Liver (tissue), 10 donors: ENCODE measurements at places on chromosomes 13 and 19. TPM values are rescaled to one million over a fixed set of nuclear protein-coding genes. Genes with fewer than 3 reads are reported as not detected.

ZFR2 gene
- polyA plus RNA-seq = not detected

REEP6 gene
- 449 TPM for polyA plus RNA-seq

A1BG gene
- polyA plus RNA-seq = 2,157 TPM

PRTN3 gene
- polyA plus RNA-seq = 2.7 TPM

ASPDH gene
- polyA plus RNA-seq = 82.0 TPM

FXYD3 gene
- polyA plus RNA-seq = 0.32 TPM

CYP2A13 gene
- polyA plus RNA-seq = not detected

IGFL1 gene
- not detected for polyA plus RNA-seq

LILRA1 gene
- polyA plus RNA-seq = 1.1 TPM

CACNG7 gene
- polyA plus RNA-seq = not detected

TPTE2 gene
- not detected for polyA plus RNA-seq

SIGLEC8 gene
- 0.24 TPM for polyA plus RNA-seq

SGCG gene
- polyA plus RNA-seq = not detected

ZBTB7A gene
- 11.7 TPM for polyA plus RNA-seq

TSHZ3 gene
- polyA plus RNA-seq = 0.42 TPM

LTBP4 gene
- polyA plus RNA-seq = 28.7 TPM

DNA sequence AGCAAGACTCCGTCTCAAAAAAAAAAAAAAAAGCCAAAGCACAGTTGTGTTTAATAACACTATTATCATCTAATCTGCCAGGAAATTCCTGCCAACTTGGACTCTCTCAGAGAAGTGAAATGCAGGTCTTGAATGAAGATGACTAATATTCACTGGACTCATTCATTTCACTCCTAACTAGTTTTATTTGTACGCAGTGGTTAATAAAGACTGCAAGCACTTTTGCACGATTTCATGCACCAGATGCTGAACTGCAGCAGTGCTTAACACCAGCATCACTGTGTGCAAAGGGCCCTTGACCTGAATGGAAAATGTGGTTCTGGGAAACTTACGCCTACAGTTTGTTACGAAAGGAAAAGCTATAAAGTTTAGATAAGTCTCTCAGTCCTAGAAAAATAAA lies 63.3 kb downstream of the DHRS12 start:
- no peak for DNase-seq

DNA sequence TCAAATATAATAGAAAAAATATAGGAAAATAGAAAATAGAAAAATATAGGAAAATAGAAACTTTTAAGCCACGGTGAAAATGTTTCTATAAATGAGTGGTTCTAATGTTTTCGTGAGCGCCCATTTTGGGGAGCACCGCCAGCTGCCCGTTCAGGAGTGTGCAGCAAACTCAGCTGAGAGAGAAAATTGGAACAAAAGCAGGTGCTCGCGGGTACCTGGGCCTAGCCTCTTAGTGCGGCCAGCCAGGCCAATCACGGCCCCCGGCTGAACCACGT lies 204 bp upstream of the PDX1 start:
- DNase-seq = no peak

- peak; percentile 32 for DNase-seq
Observed at GRCh38 chr13:111893071-111893606, 173.8 kb upstream of the SOX1 start.

GRCh38 chr13:36345438-36346221 lies 564 bp downstream of the SPART start:
- DNase-seq = peak; percentile 70

DNA sequence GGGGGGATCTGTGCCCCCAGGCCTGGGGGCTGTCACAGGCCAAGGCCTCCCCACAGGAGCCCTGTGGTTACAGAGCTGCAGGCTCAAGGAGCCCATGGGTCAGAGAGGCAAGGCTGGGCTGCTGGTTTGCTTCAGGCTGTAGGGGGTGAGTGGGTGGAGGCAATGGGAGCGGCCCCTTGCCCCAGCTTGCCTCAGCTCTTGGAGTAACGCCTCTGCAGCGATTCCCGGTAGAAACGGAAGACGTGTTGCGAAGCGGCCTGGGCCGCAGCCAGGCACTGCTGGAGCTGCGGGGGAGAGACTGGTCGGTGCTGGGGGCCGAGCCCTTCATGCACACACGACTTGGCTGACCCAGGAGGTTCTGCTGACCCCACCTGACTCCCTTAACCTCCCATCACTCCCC lies 10.1 kb downstream of the TMEM91 start:
- no peak for DNase-seq

- DNase-seq = no peak
Observed at GRCh38 chr19:33564836-33565338, 43.3 kb upstream of the PEPD start.

DNA sequence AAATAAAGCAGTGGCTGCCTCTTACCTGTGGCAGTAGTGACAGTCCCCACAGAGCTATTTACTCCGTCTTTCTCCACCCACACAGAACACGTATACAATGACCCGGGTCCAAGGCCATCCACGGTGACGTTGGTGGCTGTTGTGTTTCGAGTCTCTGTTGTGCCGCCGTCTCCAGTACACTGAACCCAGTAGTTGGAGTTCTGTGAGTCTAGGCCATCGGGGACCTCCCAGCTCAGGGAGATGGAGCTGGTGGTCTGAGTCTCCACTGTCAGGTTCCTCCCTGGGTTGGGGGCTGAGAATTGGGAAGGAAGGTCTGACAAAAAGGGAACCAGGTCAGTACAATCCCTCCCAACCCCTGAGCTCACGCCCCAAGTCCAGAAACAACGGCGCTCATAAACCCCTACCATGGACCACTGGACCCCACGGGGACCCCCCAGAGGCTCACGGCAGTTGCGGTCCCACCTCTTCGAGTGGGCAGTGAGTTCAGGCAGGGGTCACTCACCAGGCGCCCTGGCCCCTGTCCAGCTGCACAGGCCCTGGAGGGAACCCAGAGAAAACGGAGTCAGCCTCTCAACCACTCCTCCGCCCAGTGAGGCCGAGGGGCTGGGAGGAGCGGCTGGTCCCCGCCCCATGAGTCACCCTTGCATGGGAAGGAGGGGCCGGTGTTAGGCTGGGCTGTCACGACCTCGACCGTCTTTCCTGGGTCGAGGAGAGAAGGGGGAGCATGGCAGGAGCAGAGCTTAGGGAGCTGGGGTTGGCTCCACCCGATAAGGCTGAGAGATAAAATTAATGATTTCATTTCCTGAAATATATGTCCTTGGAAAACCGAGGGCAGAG lies 2.4 kb downstream of the PTPRH start:
- DNase-seq = peak; percentile 79

GRCh38 chr19:17026706-17027534 lies at the start of gene CPAMD8:
TSS of gene CPAMD8 (minus strand) at chr19:17026810. CDS start at chr19:17026642, 168 bp downstream.
- no peak for DNase-seq

DNA sequence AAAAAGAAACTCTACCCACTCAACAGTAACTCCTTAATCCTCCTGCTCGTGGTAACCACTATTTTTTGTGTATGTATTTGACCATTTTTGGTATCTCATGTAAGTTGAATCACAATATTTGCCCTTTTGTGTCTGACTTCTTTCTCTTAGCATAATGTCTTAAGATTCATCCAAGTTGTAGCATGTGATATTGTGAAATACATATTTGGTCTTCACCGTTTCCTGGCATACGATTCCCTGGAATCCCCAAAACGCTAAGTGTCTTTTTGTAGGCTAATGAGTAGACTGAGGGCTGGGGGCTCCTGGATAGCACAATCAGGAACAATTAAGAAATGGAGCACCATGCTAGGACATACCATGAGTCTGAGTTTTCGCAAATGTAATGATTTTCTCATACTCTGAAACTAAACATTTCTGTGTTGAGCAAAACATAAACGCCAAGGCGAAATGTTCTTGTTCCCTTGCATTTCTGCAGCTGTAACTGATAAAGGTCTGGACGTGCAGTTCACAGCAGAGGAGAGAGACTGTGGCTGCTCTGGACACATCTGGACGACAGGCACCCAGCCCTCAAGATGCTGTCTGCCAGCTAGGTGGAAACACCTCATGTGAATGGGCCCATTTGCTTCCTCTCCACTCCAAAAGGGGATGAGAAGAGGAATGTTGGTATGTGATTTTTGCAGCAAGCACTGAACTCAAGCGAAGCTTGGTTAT lies 38.4 kb downstream of the BRD4 start:
- DNase-seq = no peak

- DNase-seq = no peak
Observed at GRCh38 chr13:73715911-73716510, 418.2 kb downstream of the KLF12 start.

- no peak for DNase-seq
Observed at GRCh38 chr13:54574791-54575190, 1546.2 kb downstream of the OLFM4 start.

- DNase-seq = no peak
Observed at GRCh38 chr19:16467581-16467980, 4.2 kb downstream of the EPS15L1 start.

DNA sequence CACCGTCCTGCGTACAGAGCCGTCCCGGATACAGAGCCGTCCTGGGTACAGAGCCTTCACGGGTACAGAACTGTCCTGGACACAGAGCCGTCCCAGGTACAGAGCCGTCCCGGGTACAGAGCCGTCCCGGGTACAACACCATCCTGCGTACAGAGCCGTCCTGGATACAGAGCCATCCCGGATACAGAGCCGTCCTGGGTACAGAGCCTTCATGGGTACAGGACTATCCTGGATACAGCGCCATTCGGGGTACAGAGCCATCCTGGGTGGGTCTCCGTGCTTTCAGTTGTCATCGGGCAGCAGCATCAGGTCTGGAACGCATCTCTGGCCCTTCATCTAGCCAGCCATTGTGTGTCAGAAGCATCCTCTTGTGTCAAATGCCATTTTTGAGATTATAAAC lies 222.3 kb upstream of the SOX1 start:
- DNase-seq = no peak

GRCh38 chr13:109211616-109212015 lies 574.8 kb downstream of the IRS2 start:
- DNase-seq = no peak

DNA sequence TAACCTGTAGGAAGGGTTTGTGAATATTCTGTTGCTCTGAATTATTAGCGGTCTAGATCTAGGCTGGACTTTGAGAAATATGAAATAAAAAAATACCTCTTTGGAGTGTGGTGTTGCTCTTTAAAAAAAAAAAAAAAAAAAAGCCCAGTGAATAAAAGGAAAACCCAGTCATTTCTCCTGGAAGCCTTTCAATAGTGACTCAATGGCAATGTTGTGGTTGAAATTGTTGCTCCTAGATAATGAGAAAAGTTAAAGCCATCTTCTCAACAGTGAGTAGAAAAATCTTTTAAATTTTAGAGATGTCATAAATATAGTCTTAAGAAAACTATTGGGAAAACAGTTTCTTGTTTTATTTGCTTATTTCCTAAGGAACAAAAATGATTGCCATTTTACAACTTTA lies 135.3 kb downstream of the RFC3 start:
- DNase-seq = no peak

DNA sequence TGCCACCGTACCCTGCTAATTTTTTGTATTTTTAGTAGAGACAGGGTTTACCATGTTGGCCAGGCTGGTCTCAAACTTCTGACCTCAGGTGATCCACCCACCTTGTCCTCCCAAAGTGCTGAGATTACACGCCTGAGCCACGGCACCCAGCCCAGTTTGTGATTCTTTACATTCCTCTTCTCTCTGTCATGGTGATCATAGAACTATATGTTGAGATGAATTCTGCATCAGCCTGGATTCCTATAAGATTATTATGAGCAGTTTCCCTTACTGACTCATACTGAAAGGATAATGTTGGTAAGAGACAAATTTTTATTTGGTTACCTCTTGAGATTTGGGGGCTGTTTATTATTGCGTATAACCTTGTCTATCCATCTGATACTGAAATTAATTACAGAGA lies 121.5 kb upstream of the CSNK1A1L start:
- no peak for DNase-seq

DNA sequence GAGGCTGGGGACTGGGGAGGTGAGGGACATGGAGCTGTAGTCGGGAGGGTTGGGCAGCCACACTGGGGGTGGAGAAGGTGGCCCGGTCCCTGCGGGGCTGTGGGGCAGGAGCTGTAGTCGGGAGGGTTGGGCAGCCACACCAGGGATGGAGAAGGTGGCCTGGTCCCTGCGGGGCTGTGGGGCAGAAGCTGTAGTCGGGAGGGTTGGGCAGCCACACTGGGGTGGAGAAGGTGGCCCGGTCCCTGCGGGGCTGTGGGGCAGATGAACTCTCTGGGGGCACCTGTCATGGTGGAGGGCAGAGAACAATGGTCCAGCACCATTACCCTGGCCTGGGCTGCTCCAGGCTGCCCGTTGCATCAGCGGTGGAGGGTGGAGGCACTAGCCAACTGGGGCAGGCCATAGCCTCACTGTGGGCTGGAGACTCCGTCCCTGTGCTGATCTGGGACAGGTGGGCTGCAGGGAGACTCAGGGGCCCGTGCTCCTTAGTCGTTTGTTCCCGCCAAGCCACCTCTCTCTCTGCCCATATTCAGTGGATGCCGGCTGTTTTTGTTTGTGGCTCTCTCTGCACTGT lies 51.4 kb downstream of the ATP11A start:
- DNase-seq = no peak

- no peak for DNase-seq
Observed at GRCh38 chr13:41299316-41300094, 11.6 kb upstream of the NAA16 start.

GRCh38 chr13:30334663-30335386 lies 27.5 kb upstream of the KATNAL1 start:
- peak; percentile 40 for DNase-seq

GRCh38 chr13:49683489-49683888 lies 7.8 kb downstream of the EBPL start:
- DNase-seq = no peak

DNA sequence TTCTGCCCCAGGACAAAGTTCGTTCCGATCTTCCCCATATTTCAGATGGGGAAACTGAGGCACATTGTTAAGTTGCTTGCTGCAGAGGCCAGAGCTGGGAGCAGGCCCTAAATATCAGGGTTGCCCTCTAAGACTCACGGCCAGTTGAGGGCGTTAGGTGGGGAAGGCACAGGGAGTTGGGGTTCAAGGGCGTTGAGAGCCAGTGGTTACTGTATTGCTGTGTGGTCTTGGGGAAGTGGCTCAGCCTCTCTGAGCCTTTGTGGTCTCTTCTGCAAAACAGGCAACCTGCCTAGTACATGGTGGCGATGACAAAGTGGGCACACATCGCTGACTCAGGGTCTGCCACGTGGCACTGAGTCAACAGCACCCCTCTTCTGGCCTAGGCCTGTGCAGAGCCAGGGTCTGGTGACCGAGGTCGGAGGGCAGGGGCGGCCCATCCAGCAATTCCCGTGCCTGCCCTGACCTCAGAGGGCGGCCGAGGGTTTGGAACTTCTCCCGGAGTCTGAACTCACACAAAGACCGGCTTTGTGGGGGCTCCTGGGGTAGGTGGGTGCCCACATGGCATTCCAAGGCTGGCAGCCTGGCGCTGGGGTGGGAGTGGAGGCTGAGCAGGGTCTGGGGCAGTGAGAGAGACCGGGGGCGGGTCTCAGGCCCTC lies 10.2 kb downstream of the TNFAIP8L1 start:
- no peak for DNase-seq

- no peak for DNase-seq
Observed at GRCh38 chr19:33459222-33460090, 62.1 kb downstream of the PEPD start.

GRCh38 chr13:27298849-27299248 lies 28.2 kb downstream of the RASL11A start:
- DNase-seq = no peak

- no peak for DNase-seq
Observed at GRCh38 chr19:1980809-1981181, 34.7 kb downstream of the BTBD2 start.
